ENCODE measurements at places on chromosomes 11 and 22.
A peak's percentile ranks its signal among the peaks of the same experiment; 100 is the strongest.

DNA sequence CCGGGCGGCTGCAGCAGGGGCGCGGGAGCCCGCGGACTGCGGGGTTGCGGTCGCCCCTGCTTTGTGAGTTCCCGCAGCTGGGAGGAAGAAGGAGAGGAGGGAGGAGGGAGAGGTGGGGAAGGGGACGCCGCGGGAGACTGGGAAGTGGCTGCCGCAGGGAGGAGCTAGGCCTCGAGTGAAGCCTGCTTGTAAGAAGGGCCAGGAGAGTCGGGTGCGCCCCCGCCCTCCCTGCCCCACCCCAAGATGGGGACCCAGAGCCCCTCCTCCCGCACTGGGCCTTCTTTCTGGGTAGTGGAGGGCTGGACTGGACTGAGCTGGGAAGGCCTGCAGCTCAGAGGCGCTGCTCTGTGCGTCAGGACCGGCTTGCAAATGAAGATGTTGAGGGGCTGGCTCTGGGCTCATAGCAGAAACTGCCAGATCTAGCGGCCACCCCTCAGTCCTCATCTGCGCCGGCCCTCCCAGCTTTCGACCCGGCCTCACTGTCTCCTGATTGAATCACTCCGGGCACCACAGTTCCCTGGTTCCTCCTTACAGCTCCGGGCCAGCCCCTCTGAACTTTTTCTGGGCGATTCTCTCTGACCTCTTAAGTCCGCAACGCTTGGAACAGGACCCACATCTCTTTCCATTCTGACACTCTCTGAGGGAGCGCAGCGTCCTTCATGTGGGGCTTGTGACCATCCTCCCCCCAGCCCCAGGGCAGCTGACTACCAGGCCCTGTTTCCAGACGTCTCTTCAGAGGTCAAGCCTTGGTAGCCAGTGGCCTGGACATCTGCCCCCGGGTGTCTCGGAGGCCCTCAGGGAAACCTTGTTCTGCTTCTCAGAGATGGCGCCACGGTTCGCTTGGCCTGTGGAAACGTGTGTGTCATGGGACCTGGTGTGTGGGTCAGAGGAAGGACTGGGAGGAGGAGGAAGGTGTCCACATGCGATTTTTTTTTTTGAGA lies 21.9 kb downstream of the SERPINH1 start:
- peak; percentile 75 for DNase-seq

GRCh38 chr11:46504817-46505613 lies 88.8 kb downstream of the AMBRA1 start:
- DNase-seq: peak; percentile 80

- peak; percentile 32 for DNase-seq
Observed at GRCh38 chr11:69293819-69294505, at the start of gene MYEOV. Gene MYEOV, plus strand, starts transcription at chr11:69294155. Its CDS starts 1,200 bp downstream, at chr11:69295355.

- no peak for DNase-seq
Observed at GRCh38 chr11:2839395-2839943, 46.1 kb downstream of the CDKN1C start.

GRCh38 chr11:95494856-95495255 lies 263.9 kb upstream of the SESN3 start:
- DNase-seq: no peak

DNA sequence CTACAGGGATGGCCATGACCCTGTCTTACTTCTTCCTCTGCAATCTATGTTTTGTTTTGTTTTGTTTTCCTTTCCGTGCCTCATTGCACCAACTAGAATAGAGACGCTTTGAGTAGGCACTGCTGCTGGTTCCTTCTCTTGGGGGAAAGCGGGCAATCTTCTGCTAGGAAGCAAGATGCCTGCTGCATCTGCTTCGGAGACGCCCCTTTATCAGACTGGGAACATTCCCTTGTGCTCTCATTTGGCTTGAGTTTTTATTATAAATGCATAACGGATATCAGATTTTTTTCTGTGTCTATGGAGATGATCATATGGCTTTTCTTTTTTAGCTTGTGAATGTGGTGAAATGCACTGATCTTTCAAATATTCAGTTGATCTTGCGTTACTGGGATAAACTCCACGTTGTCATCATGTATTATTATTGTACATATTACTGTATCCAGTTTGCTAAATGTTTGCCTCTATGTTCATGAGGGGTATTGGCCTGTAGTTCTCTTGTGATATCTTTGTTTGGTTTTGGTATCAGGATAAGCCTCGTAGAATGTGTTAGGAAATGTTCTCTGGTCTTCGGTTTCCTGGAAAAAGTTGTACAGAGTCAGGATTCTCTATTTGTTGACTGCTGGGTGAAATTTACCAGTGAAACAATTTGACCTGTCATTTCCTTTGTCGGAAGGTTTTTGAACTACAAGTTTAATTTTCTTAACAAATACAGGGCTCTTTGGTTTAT lies 23.4 kb upstream of the KRTAP5-6 start:
- peak; percentile 17 for DNase-seq

DNA sequence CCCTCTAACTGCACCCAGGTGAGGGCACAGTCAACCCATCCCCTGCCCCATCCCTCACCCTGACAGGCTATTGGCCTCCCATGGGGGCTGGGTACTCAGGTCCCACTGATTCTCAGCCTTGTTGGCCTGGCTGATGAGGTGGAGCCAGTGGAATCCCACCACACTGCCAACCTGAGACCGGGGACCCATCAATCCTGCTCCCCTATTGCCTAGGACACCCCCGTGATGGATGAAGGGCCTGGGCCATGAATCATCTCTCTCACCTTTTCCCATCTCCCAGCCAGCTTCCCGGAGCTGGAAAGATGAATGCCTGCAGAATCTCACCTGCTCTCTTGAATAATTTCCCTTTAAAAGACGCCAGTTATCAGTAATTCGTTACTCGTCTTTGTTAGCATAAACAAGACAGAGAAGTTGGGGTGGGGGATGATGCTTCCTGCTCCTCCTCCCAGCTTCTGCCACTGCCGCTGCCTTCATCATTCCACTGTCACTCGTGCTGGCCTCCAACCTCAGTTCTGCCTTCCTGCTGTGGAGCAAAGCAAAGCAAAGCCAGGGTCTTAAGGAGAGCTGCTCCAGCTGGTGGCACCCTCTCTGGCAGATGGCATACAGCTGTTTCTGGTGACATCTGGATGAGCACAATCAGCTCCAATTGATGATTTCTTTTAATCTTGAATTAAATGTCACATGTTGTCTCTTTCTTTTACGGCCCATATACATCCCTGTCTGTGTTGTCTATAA lies 204.0 kb upstream of the NECTIN1 start:
- no peak for DNase-seq

DNA sequence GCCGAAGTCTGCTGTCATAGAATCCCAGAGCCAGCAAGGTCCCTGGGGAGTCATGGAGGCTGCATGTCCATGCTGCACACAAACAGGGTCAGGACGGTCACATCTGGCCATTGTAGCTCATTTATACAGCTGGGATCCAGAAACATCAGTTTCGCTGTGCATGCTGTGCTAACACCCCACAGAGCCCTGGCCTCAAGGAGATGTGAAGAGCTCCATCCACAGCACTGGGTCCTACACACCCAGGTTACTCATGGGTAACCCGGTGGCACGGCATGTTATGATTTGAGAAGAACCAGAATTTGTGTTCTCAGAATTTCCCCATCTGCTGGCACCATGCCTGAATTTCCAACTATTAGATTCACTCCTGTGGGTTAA lies 146.3 kb upstream of the ARHGAP20 start:
- no peak for DNase-seq

DNA sequence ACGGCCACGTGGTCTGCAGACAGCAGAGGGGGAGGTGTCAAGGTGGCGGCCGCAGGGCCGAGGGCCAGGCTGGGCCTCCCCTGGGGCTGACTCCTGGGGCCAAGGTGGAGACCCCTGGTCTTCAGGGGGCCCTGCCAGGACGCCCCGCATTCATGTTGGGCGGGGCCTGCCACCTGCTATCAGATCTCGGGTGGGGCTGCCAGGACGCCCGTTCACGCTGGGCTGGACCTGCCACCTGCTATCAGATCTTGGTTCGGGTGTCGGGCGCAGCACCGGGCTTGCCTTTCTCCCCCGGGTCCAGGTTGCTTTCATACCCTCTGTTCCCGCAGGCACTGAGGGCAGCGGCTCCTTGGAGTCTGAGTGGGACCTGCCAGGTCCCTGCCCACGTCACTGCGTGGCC lies 16.1 kb upstream of the MAPK11 start:
- no peak for DNase-seq

Measured in mesenchymal stem cell (in vitro differentiated cells and primary cell).